ENCODE measurements at places on chromosomes 7 and 10.

DNA sequence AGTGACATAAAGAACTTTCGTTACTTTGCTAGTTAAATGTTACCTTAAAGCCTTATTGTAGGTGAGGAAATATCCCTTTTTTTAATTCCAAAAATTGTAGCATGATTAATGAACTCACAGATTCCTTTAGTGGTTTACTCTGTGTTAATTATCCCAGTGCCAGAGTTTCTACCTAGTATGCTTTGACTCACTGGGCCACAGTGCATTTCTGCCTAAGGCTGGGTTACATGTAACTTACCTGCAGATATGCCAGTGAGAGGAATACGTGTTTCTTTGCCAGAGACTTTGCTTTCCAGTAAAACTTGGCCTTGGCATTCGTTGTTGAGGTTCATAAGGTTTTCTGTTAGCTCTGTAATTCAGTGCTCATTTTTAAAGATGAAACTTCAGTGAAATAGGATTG is 380.8 kb upstream of the LRGUK start:
- DNase-seq = no peak

- DNase-seq = no peak
Observed at GRCh38 chr7:127632276-127632910, 14.5 kb upstream of the PAX4 start.

DNA sequence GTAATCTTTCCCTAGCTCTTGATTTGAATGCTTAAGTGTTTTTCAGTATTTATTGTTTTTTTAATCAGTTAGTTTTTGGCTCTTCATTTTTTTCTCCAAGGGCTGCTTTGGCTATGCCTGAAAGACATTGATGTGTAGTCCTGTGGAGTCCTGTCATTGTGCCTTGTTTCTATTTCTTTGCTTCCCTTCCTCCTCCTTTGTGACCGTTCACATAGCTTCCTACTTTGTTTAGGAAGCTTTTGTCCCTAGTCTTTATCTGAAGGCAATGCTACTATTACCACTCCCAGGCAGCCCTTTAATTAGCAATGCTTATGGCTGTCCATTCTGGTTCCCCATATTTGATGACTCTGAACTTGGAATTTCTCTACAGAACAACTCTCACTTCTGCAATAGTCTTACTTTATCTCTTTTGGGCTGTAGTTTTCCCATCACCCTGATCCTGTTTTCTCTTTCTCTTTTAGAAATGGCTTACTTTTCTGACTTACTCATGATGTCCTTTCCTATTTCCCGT is 39.9 kb downstream of the ADCYAP1R1 start:
- DNase-seq = no peak

DNA sequence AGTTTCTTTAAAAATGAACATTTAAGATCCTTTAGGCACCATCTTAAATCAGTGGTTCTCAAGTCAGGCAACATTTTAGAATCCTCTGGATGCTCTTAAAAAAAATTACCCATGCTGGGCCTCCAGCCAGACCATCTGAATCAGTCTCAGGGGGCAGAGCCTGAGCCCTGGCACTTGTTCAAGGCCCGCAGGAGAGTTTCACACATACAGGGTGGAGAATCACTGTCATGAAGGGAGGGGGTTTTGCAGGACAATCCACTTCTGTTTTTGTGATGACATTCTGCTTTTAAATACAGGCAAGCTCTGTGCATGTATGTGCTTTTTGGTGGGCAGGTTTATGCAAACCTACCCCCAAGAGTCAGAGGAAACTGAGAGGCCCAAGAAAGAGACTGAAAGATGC is 268.6 kb downstream of the SEC23IP start:
- DNase-seq = no peak

GRCh38 chr10:121085367-121085766 is 234.2 kb downstream of the WDR11 start:
- no peak for DNase-seq

DNA sequence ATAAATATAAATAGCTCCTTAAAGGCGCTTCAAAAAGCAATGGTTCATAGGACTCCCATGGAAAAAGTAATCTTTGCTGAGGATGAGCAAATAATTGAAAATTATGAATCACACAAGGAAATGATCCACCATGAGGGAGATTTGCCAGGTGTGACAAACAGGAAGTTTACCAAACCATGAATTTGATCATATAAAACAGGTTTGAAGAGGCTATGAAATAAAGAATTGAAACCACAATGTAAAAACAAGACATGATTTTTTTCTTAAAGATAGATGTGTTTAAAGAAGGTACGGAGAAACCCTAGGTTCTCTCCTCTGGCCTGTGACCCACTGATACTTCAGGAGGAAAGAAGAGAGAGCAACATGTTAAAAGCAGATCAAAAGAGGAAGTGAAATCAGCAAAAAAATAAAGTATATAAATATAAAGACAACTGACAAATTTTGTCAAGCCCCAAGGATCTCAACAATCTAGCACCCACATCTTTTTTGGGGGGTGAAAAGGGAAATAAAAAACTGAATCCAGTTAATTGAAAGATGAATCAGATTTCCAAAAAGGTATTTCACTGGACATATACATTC is 111.3 kb upstream of the ASAH2 start:
- no peak for DNase-seq

DNA sequence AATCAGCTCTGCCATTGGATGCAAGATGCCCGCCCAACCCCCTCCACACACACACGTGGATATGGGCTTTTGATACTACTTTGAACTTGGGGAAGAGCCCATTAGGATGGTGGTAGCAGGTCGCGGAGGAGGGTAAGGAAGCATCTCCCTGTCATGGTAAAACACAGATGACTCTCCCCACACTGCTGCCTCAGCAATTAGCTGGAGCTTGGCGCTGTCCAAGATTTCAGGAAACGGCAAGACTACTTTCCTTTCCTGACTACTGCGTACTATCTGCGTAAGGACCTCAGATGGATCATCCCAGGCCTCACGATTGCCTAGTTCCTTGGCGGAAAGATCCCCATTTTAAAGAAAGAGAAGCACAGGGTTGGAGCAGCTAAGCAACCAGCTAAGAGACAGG is 134.3 kb downstream of the C10orf90 start:
- no peak for DNase-seq

- no peak for DNase-seq
Observed at GRCh38 chr10:121928528-121928884, 675 bp upstream of the ATE1 start.

- DNase-seq = no peak
Observed at GRCh38 chr7:22724861-22725260, 2.1 kb upstream of the IL6 start.

- DNase-seq = no peak
Observed at GRCh38 chr7:150417239-150417638, 33.2 kb upstream of the GIMAP8 start.

DNA sequence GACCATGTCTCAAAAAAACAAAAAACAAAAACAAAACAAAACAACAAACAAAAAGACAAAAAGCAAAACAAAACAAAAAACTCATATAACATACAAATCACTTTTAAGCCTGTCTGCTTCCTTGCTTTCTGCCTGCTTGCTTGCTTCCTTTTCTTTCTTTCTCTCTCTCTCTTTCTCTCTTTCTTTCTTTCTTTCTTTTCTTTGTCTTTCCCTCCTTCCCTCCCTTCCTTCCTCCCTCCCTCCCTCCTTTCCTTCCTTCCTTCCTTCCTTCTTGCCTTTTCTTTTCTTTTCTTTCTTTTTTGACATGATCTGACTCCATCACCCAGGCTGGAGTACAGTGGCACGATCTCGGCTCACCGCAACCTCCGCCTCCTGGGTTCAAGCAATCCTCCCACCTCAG is 15.9 kb upstream of the TRA2A start:
- DNase-seq = no peak

GRCh38 chr10:63441404-63441803 is 24.4 kb downstream of the JMJD1C start:
- no peak for DNase-seq

DNA sequence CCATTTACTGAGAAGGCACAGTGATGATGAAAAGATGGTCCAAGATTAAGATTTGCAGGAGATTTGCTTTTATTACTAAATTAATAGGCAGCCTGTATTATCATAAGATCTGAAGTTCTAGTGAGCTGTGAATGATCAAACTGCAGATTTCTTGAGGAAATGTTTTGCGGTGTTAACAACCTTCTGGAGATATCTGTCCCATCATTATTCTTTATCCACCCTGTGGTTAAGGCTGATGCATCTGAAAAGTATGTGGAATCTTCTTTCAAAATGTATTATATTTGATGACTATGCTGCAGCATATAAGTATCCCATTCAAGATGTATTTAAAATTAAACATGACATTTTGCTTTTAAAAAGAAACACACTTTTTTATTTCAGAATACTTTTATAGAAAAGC is 150.3 kb downstream of the POLR1F start:
- no peak for DNase-seq

- DNase-seq = no peak
Observed at GRCh38 chr10:102147561-102147960, 4.6 kb upstream of the NOLC1 start.

Data from stimulated activated effector memory CD8-positive, alpha-beta T cell treated with anti-CD3 and anti-CD28 coated beads, Interleukin-12 subunit alpha, Interleukin-12 subunit beta, amount 100 ng/mL, for 72 hours (primary cell).